ENCODE measurements at places on chromosomes 2 and 18.

DNA sequence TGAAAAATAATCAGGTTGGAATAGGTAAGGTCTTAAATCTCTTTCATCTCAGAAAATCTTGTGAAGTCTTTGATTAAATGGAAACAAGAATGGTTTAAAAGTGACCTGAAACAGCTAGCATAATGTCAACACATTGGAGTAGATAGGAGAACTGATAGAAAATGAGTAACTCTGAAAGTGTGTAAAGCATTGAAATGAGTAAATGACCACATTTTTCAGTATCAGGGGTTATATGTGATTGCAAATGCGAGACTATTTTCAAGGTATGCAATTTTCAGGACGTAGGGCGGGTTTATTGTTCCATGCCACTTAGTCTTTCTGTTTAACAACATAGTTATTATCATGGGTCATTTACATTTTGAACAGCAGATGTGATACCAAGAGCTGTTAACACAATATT is 1383.2 kb downstream of the LRP1B start:
- H3K4me3 ChIP-seq: no peak overlapping the region
- H3K27ac ChIP-seq: no peak overlapping the region
- H3K36me3 ChIP-seq: no peaks in the 10 kb centered on the region
- no peaks in the 10 kb centered on the region for H3K27me3 ChIP-seq
- H3K4me1 ChIP-seq: no peaks in the 10 kb centered on the region

GRCh38 chr2:120313695-120314615 is 32.0 kb upstream of the INHBB start:
- H3K27me3 ChIP-seq: peaks cover 6% of the 10 kb centered on the region
- no peaks in the 10 kb centered on the region for H3K36me3 ChIP-seq
- H3K27ac ChIP-seq: no peak overlapping the region
- peaks cover 9% of the 10 kb centered on the region for H3K4me1 ChIP-seq

DNA sequence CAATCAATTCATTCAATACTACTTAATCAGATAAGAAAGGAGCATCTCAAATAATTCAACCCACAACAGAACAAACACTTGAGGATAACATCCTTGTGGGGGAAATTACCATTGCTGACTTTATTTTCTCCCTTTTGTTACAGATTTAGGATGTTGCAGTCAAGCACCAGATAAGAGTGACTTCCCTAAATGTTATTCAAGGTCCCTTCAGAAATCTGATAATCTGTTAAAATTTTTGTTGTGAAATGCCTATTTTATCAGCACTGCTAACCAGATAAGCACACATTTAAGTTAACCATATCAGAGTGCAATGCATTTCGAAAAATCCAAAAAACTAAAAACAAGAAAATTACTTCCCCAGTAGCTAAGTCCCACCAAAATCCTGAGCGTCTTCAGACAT is 33.5 kb downstream of the SUMO1 start:
- no peak overlapping the region for H3K4me3 ChIP-seq
- no peak for DNase-seq
- H3K27me3 ChIP-seq: no peaks in the 10 kb centered on the region
- H3K36me3 ChIP-seq: peaks cover 32% of the 10 kb centered on the region
- peaks cover 6% of the 10 kb centered on the region for H3K4me1 ChIP-seq

DNA sequence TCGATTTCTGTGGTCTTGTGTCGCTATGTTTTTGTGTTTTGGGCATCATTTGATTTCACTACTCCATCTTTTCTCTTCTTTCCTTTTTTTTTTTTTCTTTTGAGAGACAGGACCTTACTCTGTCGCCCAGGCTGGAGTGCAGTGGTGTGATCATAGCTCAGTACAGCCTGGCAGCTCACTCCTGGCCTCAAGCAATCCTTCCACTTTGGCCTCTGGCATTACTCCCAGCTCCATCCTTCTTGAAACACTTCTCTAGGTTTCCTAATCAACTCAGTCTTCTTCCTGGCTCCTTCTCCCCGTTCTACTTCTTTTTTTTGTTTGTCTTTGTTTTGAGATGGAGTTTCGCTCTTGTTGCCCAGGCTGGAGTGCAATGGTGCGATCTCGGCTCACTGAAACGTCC is 26.5 kb downstream of the TCF23 start:
- no peak for DNase-seq
- H3K4me1 ChIP-seq: peaks cover 4% of the 10 kb centered on the region
- H3K27me3 ChIP-seq: peaks cover 11% of the 10 kb centered on the region
- H3K27ac ChIP-seq: no peak overlapping the region
- no peak overlapping the region for H3K4me3 ChIP-seq

- no peaks in the 10 kb centered on the region for H3K36me3 ChIP-seq
- DNase-seq: no peak
- peaks cover 9% of the 10 kb centered on the region for H3K27me3 ChIP-seq
- no peak overlapping the region for H3K27ac ChIP-seq
- no peak overlapping the region for H3K4me3 ChIP-seq
Observed at GRCh38 chr2:120552800-120553481, 182.7 kb upstream of the GLI2 start.

DNA sequence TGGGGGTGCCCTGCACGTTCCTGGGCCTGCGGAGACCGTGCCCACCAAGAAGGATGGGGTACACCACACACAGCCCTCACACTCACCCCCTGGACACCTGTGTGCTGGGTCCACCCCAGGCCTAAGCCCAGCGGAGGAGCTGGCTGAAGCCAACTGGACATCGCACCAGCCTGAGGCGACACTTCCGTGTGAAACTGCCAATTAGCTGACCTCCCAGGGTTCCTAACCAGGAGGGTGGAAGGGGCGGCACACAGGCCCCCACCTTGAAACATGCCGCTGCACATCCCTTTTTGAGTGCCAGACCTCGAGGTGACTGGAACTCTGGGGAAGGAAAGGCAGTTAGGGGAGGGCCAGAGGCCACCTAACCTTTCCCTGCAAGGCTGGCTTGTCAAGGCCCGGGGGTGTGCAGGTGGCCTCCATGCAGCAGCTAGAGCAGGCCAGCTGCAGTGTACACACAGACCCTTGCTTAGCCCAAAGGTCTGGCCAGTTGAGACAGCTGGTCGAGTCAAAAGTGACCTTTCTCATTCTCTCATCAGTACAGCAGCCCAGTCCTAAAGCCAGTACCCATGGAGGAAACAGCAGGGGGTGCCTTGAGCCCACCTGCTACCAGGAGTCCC is 4.5 kb downstream of the STK25 start:
- H3K27ac ChIP-seq: no peak overlapping the region
- peaks cover 21% of the 10 kb centered on the region for H3K36me3 ChIP-seq
- no peak for DNase-seq
- no peak overlapping the region for H3K4me3 ChIP-seq

DNA sequence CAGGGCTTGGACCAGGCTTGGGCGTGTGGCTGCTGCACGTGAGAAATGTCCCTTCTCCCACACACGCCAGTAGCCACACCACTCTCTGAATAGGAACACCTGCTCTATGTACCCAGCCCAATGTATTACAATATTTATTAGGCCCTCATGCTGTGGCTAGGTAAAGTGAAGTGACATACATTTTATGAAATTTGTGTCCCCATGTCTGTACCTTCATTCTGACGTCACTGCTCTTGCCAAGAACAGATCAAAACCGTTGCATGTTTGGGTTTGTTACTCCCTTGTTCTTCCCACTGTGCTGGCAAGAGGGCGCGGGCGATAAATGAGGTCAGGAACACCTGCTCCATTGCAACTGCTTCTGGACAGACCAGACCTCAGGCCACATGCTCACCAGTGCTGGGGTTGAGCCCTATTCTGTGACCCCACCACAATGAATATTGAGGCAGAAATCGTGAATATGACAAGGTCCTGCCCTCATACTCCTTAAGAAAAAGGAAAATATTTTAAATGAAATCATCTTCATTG is 436.4 kb upstream of the SALL3 start:
- no peak overlapping the region for H3K4me3 ChIP-seq
- H3K27me3 ChIP-seq: no peaks in the 10 kb centered on the region
- H3K27ac ChIP-seq: no peak overlapping the region
- no peak for DNase-seq
- H3K36me3 ChIP-seq: no peaks in the 10 kb centered on the region
- no peaks in the 10 kb centered on the region for H3K4me1 ChIP-seq

DNA sequence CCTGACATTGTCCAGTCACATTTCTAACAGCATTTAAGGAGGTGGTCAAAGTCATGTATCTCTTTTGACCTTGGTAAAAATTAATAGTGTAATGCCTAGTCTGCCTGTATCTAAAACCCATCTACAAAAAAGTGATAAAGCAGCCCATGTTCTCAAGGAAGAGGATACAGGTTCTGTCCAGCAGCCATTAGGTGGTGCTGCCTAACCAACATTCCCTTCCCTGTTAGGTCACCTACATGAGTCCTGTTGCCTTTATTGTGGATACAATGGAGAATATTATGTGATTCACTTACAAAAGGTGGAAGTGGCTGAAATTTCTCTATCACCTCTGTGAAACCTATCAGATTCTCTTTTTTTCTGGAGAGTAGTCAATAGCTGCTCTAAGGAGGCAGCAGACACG is 52.5 kb downstream of the AQP4 start:
- no peak overlapping the region for H3K4me3 ChIP-seq
- H3K27ac ChIP-seq: no peak overlapping the region
- no peaks in the 10 kb centered on the region for H3K36me3 ChIP-seq
- no peaks in the 10 kb centered on the region for H3K4me1 ChIP-seq
- no peak for DNase-seq

Measured in activated B cell treated with CpG ODN at 0.5 μM for 24 hours (primary cell).